ENCODE measurements at places on chromosomes 13 and 19.

- no peak for DNase-seq
These were observed 17.1 kb upstream of the CD33 start for GRCh38 chr19:51207747-51208146.

- DNase-seq = no peak
These were observed 51.6 kb upstream of the F7 start for GRCh38 chr13:113053801-113054604.

- DNase-seq = no peak
These were observed 15.6 kb upstream of the EPOR start for GRCh38 chr19:11399667-11400066.

GRCh38 chr13:53160211-53160610 is 131.6 kb downstream of the OLFM4 start:
- no peak for DNase-seq

GRCh38 chr13:47463726-47464125 is 537.3 kb downstream of the SUCLA2 start:
- peak; percentile 56 for DNase-seq

- no peak for DNase-seq
These were observed 69.5 kb upstream of the FNDC3A start for GRCh38 chr13:48906200-48906599.

DNA sequence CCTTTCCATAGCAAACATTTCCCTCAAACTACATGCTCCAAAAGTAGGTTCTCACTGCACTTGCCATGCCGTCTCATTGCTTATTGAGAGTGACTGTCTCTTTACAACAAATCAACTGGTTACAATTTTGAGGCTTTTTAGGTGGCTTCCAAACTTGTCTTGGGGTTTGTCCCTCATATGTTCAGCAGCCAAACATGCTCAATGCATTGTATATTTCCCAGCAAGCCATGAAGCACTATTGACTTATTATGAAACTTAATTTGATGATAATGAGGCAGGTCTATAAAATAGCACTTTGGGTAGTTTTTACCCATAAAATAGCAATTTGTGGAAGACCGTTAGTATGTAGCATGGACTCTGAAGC is 78.2 kb downstream of the LRCH1 start:
- DNase-seq = no peak

DNA sequence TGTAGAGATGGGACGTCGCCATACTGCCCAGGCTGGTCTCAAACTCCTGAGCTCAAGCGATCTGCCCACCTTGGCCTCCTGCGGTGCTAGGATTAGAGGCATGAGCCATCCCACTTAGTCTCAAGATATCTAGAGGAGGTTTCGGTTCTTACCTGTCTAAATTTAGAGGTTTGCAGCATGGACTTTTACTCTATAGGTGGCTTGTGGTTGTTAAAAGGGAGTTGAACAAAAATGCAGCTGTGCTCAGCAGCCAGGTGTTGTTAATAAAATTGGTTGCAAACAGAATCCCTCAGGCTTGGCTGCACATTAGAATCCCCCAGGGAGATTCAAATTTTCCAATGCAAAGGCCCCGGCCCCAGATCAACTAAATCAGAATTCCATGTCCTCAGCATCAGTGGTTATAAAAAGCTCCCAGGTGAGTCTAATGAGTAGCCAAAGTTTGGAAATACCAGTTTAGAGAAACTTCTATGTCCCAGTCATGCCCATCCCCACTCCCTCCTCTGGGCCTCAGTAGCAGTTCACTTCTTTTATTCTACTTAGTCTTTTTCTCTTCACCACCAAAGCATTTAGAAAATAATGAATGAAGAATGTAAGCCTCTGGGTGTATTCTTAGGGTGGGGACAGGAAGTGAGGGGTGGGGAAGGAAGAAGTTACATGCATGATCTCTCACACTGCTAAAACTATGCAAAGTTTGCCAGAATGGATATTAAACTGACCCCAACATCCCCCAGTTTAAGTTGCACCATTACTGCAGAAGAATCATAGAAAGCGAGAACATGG is 471.0 kb downstream of the COG6 start:
- no peak for DNase-seq

DNA sequence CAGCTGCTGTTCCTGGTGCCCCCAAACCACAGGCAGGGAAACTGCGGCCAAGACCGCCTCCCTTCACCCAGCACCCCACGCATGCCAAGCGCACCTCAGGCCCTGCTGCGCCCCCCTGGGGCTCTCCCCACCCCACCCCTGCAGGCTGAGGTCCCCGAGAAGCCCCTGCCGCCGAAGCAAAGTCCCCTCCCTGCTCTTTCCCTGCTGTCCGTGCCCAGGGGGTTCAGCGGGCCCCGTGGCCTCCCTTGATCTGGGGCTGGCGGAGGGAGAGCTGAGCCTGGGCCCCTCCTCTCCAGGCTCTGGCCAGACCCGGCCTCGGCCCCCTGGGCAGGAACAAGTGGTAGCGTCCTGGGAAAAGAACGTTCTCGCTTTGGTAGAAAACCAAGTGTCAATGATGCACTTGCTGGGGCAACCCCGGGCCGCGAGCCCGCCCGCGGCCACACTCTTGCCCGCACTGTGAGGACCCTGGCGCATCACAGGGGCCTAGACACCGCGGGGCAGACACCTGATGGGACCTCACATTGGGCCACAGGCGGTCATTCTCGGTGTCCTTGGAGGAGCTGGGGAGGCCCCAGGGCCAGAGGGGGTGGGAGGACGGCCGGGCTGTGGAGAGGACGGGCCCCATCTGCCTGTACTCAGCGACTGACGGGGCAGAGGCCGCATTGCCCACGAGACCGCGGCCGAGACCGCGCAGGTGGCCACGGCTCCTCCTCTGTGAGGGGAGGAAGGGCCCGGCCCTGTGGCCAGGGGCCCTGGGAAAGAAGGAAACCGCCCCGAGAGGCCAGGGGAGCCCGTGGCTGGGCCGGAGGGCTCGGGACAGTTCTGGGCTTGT is 29.0 kb downstream of the GPX4 start:
- DNase-seq = no peak

GRCh38 chr13:45341799-45342500 is 967 bp upstream of the TPT1 start:
- DNase-seq = peak; percentile 82

- no peak for DNase-seq
These were observed 2.9 kb downstream of the GPR18 start for GRCh38 chr13:99255271-99255670.

DNA sequence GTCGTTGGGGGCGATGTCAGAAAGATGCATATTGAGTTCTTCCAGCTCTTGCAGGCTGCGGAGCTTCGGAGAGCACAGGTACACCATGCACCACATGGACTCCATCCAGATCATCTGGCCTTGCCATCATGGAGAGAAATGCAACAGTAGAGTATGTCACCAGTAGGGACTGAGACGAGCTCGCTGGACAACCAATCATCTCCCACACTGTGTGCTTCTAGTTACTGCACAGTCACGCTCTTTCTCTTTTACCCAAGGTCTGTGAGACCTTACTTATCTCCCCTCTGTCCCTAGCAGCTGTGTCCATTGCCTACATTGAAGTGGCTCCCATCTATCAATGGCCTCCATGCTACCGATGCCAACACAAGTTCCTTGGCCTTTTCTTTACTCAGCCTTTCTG is 90.5 kb downstream of the C13orf42 start:
- DNase-seq = no peak

DNA sequence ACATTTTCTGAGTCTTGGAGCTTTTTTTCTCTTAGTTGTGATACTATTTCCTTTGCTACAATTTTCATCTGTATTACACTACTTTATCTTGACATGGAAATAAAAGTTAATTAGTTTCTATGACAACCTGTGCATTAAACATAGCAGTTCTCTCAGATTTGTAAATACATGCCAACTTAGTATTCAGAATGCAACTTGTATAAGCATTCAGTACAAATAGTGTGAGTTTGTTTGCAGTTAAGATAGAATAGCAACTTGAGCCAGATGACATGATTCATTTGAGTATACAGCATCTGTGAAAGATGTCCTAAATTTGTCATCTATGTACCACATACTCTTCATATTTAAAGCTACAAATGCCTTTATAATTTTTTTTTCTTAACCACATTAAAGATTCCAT is 98.1 kb downstream of the DACH1 start:
- DNase-seq = no peak

DNA sequence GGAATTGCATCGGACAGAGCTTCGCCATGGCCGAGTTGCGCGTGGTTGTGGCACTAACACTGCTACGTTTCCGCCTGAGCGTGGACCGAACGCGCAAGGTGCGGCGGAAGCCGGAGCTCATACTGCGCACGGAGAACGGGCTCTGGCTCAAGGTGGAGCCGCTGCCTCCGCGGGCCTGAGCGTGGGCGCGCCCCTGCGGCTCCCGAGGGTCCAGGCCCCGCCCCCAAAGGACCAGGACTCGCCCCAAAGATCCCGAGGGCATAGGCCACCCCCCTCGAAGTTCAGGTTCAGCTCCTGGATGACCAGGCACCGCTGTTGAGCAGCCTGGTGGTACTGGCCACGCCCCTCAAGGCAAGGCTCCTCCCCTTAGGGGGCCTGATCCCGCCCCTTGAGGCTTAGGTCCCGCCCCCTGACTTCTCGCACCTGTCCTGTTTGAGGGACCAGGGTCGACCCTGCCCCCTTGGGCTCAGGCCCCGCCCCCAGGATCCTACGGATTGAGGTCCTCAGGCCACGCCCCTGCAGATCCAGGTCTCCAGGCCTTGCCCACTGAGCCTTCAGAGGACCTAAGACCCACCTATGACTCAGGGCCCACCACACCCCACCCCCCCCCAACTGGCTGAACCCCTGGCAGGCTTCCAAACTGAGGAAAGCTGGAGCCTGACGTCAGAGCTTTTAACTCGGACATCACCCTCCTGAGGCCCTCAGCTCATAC is 43.1 kb downstream of the CYP4F22 start:
- no peak for DNase-seq

DNA sequence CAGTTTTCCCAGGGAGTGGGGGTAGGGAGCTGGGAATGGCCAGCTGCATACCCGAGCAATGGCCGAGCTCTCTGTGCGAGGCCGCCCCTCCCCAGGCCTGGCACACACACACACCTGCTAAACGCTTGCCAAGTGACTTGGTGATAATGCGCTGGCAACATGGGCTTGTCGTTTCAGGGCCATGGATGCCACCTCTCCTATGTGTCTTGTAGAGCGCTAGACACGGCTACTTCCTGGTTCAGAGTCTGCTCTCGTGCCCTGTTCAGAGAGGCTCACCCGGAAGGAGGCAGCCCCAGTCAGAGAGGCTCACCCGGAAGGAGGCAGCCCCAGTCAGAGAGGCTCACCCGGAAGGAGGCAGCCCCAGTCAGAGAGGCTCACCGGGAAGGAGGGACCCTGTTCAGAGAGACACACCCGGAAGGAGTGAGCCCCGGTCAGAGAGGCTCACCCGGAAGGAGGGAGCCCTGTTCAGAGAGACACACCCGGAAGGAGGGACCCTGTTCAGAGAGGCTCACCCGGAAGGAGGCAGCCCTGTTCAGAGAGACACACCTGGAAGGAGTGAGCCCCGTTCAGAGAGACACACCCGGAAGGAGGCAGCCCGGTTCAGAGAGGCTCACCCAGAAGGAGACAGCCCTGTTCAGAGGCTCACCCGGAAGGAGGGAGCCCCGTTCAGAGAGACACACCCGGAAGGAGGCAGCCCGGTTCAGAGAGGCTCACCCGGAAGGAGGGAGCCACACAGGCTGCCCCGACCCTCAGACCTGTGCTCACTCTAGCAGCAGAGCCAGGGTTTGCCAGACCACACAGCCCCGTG is 4.2 kb downstream of the ADPRHL1 start:
- peak; percentile 67 for DNase-seq

DNA sequence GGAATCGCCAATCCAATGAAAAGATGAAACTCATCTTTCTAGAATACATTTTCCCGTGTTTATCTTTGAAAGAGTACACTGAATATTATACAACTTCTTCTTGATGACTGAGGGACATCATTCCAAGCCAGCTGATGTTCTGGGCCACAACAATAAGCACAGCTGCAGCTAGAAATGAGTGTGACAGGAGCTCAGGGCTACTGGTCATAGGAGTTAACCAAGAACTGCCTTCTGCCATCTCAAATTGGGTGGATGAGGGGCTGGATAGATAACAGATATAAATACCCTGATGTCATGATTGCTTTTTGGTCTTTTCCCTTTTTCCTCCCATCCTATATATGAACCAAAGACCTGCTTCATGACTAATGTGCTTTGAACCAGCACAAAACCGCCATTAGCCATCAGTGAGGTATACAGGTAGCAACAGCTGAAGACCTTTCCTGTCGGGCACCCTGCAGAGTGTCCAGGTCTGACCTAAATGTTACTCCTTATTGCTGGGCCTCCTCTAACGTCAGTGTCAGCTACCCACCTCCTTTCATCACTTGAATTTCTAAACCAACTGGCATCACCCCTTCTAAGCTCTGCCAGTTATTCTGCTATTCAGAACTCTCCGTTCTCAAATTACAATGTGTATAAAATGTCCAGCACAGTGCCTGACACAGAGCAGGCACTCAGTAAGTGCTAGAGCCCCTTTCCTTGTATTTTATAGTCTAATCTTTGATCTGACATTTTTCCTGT is 178.2 kb downstream of the ENOX1 start:
- no peak for DNase-seq

GRCh38 chr13:27551562-27551961 is 68.8 kb downstream of the LNX2 start:
- no peak for DNase-seq

DNA sequence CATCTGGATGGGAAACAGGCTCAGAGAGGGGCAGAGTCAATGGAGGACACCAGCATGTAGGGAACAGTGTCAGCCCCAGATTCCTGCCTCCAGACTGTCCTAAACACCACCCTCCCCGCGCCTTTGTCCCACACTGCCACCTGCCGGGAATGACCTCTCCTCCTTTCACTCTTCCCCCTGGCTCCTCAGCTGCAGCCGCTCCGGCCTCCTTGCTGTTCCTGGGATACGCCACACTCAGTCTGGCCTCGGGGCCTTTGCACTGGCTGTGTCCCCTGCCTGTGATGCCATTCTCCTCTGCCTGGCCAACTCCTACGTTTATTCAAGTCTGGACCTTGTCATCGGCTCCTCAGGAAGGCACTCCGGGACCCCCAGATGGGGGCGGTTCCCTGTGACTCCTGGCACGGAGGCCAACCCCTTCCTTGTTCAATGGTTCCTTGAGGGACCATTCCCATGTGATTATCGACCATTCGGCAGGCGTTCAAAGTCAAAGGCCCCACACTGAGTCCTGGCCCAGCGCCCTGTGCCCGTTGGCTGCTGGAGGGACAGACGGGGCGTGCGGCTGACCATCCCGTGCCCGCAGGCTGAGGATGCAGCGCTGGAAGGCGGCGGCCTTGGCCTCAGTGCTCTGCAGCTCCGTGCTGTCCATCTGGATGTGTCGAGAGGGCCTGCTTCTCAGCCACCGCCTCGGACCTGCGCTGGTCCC is 15.8 kb downstream of the FUT6 start:
- no peak for DNase-seq

GRCh38 chr13:29479716-29480492 is 115.6 kb downstream of the SLC7A1 start:
- no peak for DNase-seq
